ENCODE measurements at places on chromosomes 7 and 10.

DNA sequence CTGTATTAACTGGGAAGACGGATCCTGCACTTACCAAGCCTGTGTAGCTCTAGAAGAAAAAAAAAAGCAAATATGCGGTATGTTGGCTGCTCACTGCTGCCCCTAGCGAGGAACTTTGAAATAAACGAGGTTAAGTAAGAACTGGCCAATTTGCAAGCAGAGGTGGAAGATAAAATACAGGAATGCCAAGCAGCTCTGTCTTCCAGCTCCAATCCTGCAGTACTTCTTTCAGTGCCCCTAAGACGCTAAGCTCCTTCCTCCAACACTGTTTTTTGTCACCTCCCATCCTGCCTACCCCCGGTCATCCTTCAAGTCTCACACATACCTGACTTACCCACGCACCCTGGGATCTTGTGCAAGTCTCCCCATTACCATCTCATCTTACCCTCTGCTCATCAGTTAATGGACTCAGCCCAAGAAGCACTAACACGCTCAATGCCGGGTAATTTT lies 809 bp downstream of the C10orf143 start:
- peak; percentile 86 for DNase-seq

GRCh38 chr7:116886543-116887156 lies 24.3 kb downstream of the CAPZA2 start:
- no peak for DNase-seq

GRCh38 chr7:32093415-32094408 lies 23.5 kb upstream of the PDE1C start:
- no peak for DNase-seq

GRCh38 chr10:2392145-2392812 lies 655.0 kb upstream of the ADARB2 start:
- no peak for DNase-seq

GRCh38 chr7:153193144-153193595 lies 433.6 kb downstream of the ACTR3B start:
- DNase-seq, result no peak

- no peak for DNase-seq
These were observed 192.8 kb upstream of the ZMIZ1 start for GRCh38 chr10:78875932-78876331.

DNA sequence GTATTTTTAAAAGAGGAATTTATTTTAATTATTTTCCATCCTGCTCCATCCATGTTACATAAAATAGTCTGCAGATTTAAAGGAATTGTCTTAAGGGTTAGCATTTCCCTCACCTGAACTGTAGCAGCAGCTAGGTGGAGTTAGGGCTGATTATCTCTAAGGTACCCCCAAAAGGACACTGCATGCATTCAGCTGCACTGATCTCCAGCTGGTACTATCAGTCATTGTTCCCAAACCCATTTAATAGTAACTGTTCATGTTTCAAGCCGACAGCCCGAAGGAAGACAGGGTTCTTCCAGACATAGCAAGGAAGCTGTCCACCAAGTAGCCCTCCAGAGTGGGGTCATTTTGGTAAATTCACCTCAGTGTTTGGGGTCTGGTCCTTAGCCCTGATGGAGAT lies 48.7 kb downstream of the FAM171A1 start:
- no peak for DNase-seq

DNA sequence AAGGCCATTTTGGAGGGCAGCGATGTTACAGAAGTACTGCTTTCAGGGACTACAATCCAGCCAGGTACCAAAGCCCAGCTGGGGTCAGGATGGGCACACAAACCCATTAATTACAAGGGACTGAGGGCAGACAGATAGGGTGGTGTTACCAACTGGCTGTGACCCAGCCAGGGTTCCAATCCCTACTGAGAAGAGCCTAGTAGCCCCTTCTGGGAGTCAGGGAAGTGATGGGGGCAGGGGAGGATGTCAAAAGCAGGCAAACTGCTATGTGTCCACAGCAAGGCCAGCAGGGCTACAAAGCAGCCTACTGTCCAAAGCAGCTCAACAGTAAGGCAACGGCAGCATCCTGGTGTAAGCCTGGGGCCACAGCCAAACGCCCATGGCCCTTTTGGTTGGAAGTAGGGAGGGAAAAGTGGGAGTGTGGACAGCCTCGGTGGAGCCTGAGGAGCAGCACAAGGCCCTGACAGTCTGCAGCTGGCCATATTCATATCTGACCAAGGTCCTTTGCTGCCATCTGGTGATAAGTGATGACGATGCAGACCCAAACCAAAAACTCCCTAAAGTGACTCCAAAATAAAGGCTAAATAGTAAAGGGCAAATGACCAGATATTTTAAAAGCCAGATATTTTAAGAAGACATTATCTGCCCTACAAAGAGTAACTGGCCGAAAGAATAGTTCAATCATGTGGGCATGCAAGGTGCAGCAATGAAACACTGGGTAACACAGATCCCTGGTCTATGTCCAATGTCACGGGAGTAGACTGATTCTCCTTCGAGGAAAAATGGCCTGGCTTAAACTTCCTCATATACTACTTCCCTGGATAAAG lies 56.9 kb downstream of the XPNPEP1 start:
- no peak for DNase-seq

DNA sequence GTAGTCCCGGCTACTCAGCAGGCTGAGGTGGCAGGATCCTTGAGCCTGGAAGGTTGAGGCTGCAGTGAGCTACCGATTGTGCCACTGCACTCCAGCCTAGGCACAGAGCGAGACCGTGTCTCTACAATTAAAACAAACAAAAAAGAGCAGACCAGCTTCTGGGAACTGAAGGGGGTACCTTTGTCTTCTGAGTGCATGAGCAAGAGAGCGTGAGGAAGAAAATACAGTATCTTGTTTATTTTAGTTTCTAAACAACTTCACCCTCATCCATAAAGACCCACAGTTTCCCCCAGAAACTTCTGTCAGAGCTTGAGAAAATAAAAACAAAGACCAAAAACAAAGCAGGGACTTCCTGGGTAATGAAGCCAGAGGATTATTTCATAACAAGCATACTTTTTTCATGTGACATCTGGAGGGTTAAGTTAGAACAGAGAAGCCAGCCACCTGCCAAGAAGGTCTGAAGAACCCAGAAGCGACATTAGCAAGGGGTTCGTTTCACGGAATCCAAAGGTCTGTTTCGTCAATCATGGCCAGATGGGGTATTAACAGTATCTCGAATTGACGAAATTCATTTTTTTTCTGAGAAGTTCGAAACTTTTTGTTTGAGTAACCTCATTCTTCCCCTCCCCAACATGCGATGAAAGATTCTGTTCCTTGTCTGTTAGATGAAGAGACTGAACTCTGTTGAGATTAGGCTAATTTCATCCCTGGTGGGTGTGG lies 10.2 kb upstream of the IL2RA start:
- peak; percentile 87 for DNase-seq

GRCh38 chr10:71860243-71861029 lies 9.4 kb upstream of the PSAP start:
- DNase-seq, result peak; percentile 98

DNA sequence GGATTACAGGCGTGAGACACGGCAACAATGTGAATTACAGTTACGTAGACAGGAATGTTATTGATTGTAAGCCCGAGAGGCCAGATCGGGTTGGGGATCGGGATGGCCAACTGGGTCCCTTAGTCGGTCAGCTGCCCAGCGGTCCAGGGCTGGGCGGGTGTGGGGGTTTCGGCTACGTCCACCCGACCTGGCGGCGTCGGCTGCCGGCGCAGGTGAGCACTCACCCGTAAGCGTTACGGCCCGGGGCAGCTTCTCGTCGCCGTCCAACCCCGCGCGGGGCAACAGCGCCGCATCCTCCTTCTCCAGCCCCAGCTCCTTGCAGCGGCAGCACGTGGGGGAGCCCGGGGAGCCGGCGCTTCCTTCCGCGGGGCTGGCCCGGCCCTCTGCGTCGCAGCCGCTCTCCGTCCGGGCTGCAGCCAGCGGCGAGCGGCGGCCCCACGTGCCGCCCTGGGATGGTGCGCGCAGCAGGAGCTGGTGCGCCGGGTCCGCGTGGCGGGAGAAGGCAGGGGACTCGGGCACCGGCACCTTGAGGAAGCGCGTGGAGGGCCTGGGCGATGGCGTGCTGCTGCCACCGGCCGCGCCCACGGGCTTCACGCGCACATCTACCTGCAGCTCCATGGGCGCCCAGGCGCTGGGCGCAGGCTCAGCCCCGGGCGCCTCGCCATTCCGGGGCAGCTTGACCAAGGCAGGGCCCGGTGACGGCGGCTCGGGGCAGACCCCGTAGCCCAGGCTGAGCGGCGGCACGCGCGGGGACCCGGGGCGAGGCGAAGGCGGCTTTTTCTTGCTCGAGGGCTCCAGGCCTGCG lies 609 bp downstream of the KLRG2 start:
- DNase-seq, result peak; percentile 46

DNA sequence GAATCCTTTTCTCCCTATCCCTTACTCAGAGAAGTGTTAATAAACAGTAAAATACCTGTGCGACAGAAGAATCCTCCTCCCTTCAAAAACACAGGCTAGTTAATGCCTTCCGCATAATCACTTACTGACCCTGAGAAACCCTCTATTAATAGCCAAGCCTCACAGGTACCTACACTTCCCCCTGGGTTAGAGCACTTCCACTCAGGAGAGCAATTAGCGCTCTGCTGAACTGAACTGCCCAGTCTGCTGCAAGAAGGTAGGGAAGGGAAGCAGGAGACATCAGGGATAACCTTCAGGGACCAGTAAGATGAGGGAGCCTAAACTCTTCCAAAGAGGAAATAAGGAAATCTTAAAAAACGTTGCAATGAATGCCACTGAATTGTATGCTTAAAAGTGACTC lies 39.6 kb downstream of the KIAA1549 start:
- no peak for DNase-seq

DNA sequence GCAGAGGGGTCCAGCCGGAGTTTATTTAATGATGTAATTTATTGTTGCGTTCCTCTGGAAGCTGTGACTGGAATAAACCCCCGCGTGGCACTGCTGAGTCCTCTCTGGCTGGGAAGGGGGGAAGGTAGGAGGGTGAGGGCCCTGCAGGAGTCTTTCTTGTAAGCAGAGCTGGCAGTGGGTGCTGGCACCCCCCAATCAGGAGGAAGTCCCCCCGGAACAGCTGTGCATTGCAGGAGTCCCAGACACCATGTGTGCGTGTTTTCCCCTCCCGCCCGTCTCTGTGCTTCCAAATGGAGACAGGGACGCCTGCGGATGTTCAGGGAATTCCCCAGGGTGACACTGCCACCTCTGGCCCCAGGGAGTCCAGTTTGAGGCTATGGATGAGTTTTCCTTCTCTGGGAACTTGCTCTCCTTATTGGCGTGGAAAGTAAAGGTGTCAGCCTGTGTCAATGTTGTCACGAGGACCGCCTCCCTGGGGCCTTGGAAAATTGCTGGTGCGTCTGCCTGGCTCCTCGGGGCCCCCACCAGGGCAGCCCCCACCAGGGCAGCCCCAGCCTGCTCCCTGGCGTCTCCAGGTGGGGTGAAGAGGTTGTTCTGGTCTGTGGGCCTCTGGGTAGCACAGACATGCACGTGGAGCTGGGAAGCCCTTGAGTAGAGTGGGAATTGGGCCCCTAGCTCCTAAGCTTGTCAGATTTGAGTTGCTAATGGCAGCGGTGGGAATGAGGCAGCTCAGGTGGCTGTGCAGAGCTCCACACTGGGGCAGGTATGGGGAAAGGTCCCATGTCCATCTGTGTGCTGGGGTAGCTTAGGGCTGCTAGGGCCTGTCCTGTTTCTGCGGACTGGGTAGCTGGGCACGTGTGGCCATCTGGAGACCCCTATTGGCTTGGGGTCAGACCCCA lies 2.7 kb downstream of the FZD9 start:
- no peak for DNase-seq

DNA sequence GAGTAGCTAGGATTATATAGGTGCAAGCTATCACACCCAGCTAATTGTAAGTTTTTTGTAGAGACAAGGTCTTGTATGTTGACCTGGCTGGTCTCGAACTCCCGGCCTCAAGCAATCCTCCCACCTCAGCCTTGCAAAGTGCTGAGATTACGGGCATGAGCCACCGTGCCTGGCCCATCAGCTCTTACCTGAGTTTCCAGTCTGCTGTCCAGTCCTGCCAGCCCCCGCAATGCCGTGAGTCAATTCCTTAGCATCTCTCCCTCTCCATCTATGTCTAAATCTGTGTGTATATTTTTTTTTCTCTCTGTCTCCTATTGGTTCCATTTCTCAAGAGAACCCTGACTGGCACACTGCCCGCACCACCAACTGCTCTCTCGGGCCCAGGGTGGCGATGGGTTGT lies 127.6 kb downstream of the ACTR3B start:
- no peak for DNase-seq

GRCh38 chr10:91557651-91558111 lies 75.2 kb downstream of the PPP1R3C start:
- DNase-seq, result peak; percentile 25

GRCh38 chr7:106430103-106430502 lies 145.3 kb upstream of the NAMPT start:
- DNase-seq, result no peak

GRCh38 chr10:113754125-113754524 lies 2.6 kb downstream of the PLEKHS1 start:
- no peak for DNase-seq

DNA sequence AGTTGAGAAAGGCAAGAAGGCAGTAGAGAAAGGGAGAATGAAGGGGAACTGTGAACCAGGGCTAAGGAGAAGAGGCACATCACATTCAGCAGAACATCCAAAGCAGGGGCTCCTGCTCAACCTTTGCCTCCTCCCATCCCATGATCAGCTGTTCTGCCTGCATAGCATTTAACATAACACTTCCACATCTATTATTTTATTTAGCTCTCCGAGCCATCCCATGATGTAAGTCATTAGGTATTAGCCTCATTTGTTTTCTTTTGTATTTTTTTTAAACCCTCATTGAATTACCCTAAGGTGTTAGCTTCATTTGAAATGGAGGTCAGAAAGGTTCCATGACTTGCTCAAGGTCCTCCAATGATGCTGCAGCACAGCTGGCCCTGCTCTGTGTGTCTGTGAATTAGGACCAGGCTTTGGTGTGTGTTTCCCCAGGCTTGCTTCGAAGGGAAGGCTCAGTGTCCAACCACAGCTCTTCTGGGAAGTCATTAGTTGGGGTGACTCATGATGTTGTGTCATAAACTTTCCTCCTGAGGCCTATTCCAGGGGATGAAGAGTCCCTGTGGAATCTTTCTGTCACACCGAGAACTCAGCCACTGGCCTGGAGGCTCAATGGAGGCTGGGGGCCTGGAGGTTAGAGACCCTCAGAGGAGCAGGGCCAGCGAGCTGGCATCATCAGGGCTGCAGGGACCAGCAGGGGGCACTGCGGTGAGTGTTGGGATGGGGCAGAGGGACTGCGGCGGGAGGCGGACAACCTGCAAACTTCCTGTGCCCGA lies 16.5 kb downstream of the NPFFR1 start:
- peak; percentile 84 for DNase-seq

DNA sequence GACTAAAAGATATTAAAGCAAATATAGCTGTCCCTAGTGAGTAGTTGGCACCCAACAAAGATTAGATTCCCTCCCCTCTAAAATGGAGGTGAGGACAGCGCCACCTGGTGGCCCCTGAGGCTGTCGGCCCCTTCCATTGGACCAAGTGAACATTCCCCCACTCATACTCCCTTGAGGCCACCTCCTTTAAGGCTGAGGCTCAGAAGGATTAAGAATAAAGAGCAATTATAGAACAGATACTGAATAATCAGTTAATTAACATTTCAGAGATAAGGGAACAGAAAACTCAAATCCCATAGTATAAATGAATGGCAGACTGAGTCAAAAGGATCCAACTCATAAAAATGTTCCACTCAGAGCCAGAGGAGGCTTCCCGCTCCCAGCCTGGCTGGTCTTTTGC lies 130.4 kb upstream of the GHITM start:
- peak; percentile 51 for DNase-seq

All from suppressor macrophage treated with lipopolysaccharide for 4 hours (primary cell).